Hematopoietic multipotent progenitor cell treated with erythropoietin and hydrocortisone succinate and interleukin-3 and kit ligand, for 8 days (in vitro differentiated cells): ENCODE measurements at places on chromosomes 16 and 17.
A peak's percentile ranks its signal among the peaks of the same experiment; 100 is the strongest.

GRCh38 chr17:3914312-3914670 lies 2.0 kb downstream of the P2RX1 start:
- DNase-seq: peak; percentile 21

- DNase-seq: no peak
Measured at GRCh38 chr16:66426112-66427035, 721 bp upstream of the BEAN1 start.

GRCh38 chr16:49635591-49636581 lies 220.0 kb downstream of the ZNF423 start:
- DNase-seq: no peak

DNA sequence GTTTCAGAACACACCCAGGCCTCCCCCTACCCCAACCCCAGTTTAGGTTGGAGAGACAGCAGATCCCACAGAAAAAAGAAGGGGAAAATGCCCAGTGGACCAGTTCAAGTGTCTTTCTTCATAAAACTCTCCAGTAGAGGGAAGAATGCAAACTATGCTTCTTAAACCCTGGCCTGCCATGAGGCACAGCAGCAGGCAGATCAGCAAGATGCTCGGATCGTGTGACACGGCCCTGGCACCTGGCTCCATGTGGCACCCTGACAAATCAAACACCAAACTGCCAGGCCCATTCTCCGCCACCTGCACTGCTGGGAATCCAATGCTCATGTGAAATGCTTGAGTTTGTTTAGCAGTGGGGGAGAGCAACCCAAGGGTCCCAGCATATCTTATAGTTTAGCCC lies 166.8 kb downstream of the SOX9 start:
- no peak for DNase-seq

DNA sequence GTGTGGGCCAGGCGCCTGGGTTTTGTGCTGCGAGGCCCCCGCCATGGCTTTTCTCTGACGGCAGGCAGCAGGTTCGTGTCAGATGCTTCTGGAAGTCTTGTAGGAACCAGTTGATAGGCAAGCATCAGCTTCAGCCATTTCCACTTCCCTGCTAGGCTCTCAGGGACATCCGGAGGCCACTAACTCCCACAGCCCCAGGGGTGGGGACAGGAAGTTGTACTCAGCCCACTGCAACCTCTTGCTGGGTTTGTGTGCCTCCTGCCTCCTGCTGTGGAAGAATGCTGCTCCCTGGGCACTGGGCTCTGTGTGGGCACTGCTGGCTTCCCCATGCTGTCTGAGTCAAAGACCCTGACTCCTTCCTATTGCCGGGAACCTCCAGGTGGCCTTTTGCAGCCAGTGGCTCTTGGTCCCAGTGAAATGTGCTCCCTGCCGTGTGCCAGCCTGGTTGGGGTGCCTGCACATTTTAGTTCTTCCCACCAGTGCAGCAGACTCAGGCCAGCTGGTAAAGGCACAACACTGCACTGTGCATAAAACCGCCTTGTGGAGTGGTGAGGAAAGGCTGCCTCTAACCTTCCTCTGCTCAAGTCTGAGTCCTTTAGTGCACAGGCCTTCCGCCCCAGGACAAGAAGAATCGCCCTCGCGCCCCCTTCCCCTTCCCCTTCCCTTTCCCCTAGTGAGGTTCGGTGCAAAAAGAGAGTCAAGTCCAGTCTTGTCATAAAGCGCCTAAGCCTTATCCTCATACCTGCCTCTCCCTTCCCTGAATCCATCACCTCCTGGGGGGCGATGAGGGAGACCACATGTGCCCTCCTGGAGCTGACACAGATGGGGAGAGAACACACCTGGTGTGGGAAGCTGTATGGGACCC lies 16.6 kb downstream of the LDHD start:
- peak; percentile 55 for DNase-seq

- DNase-seq: no peak
Measured at GRCh38 chr17:49680314-49680713, 2.4 kb upstream of the SPOP start.

- DNase-seq: no peak
Measured at GRCh38 chr16:85665929-85666328, 22.8 kb downstream of the GINS2 start.

DNA sequence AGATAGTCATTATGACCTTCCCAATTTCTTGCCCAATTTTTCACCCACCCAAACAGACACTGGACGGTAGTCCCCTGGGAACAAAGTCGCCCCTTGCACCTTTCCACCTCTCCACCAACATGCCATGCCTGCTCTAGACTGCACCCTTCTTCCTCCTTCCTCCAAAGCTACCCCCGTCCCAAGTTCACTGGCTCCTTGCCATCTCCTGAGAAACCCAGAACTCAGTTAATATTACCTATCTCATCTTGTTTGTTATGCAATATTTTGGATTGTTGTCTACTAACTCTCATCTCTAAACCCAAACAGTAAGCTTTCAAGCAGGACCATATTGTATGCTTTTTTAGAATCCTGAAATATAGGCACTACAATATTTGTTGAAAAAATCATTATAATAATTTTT lies 63.3 kb downstream of the USP31 start:
- DNase-seq: no peak

GRCh38 chr17:59811209-59811608 lies 81.5 kb downstream of the TUBD1 start:
- no peak for DNase-seq

- no peak for DNase-seq
Measured at GRCh38 chr16:48310908-48311641, 63.7 kb upstream of the ABCC11 start.

- no peak for DNase-seq
Measured at GRCh38 chr17:15364615-15365014, 23.2 kb upstream of the TEKT3 start.
